HEK293T (cell line): ENCODE measurements at places on chromosomes 1 and 21.
A peak's percentile ranks its signal among the peaks of the same experiment; 100 is the strongest.

DNA sequence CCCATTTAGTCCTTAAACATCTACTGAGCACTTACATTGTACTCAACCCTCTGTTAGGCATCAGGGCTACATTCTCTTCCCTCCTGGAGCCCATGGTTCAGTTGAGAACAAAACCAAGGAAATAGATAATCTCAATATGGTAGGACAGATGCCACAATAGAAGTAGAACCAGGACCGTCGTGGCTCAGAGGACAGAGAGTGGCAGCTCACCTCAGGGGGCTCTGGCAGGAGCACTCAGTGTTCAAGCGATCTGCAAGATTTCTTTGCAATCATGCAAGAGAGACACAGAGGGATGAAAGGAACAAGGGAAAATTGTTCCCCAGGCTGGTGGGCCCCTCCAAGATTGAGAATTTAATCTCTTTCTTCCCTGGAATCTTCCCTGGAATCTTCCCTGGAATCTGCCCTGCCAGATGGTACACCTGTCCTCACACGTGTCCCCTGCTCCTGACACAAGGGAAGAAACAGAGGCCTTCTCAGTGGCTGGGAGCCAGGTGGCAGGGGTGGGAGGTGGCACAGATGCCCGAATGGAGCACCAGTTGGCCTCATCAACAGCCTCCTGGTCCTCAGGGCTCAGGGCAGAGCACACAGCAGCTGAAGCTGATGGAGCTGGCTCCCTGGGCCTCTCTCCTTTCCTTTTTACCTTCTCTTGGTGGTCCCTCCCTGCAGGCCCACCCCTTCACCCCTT, 135.4 kb downstream of the PLXNA2 start:
- DNase-seq: no peak

DNA sequence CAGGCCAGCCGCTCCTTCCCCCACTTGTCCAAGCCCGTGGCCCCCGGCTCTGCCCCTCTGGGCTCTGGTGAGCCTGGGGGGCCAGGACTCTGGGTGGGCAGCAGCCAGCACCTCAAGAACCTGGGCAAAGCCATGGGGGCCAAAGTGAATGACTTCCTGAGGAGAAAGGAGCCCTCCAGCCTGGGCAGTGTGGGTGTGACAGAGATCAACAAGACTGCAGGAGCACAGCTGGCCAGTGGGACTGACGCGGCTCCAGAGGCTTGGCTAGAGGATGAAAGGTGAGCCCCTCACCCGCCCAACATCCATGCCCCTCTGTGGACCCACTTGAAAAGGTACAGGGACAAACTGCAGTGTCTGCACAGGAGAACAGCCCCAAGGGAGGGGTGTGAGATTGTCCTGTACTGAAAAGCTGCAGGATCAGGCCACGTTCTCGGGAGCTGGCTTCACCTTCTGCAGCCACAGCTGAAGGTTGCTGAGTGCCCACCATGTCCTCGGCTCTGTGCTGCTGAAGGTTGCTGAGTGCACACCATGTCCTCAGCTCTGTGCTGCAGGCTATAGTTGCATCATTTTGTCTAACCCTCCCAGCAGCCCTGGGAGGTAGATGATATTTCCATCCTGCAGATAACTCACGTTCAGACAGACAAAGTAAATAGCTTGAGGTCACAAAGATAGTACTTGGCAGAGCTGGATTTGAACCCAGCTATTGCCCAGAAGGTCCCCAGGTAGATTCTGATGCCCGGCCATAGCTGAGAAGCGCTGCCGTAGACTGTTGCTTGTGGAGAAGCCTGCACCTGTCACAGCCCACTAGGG, 618 bp downstream of the C1orf226 start:
- no peak for DNase-seq

DNA sequence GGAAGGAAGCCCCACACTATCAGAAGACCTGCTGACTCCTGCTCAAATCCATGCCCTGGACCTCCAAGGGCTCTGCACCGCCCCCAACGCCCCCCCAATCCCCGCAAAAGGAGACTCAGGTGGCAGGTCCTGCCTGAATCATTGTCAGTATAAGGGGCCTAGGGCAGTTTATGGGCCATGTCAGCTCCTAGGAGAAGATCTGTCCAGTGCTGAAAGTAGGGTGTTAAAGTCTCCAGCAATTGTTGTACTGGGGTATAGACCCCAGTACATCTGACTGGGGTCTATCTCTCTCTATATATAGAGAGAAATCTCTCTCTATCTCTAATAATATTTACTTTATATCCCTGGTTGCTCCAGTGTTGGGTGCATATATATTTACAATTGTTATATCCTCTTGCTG, 12.1 kb upstream of the OLIG2 start:
- DNase-seq: no peak

- no peak for DNase-seq
These were observed 332.2 kb downstream of the NTNG1 start for GRCh38 chr1:107473065-107473464.

DNA sequence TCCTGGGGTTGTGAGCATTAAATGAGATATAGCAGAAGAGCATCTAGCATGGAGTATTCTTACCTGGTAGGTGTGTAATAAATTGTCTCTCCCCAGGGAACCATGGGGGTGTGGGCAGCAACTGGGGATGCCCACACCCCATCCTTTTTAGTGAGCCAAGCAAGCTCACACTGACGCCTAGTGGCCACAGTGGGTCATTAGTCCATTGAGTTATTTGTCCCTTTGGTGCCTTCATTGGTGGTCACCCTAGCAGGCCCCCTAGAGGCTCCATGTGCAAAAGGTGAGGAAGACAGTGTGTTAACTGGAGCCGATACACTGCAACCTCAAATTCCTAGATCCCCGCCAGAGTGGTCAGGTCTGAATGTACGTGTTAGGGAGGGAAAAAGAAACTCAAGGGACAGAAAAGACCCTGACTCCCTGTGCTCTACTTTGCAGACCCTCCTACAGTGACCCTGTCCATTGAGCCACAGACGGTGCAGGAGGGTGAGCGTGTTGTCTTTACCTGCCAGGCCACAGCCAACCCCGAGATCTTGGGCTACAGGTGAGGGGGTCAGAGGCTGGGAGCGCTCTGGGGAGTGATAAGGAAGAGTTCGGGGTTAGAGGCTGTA, 93.3 kb upstream of the CD1D start:
- peak; percentile 85 for DNase-seq

DNA sequence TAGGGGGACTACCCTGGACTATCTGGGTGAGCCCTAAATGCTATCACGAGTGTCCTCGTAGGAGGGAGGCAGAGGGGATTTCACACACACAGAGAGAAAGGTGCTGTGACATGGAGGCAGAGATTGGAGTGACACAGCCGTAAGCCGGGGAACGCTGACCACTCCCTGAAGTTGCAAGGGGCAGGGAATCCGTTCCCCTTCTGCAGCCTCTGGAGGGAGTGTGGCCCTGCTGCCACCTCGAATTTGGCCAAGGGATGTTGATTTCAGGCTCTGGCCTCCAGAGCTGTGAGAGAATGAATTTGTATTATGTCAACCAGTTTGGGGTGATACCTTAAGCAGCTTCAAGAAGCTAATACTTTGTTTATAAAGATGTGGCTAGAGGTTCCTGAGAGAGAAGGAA, 137.7 kb downstream of the ACTL8 start:
- DNase-seq: no peak

GRCh38 chr1:29424266-29424665, 187.9 kb downstream of the PTPRU start:
- no peak for DNase-seq

- DNase-seq: no peak
These were observed 15.6 kb downstream of the LCA5L start for GRCh38 chr21:39430016-39430415.

DNA sequence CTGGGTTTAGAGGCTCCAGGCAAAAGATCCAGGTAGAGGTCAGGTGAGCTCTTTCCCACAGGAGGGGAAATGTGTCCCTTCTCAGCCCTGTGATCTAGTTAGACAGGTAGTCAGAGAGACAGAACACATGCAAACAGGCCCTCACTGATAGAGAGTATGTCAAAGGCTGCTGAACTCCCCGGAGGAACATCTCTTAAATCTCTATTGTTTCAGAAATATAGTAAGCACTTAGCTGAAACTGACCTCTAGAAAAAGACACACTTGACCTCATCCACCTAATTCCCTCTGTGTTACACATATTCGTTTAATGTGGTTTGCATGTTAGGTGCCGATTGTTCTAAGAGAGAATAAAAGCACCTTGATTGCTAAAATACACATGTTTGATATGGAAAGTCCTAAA, 23.3 kb downstream of the SUSD4 start:
- no peak for DNase-seq

- DNase-seq: no peak
These were observed 70.7 kb upstream of the MUTYH start for GRCh38 chr1:45410850-45411509.

- DNase-seq: no peak
These were observed 10.9 kb upstream of the CD5L start for GRCh38 chr1:157852476-157852875.

DNA sequence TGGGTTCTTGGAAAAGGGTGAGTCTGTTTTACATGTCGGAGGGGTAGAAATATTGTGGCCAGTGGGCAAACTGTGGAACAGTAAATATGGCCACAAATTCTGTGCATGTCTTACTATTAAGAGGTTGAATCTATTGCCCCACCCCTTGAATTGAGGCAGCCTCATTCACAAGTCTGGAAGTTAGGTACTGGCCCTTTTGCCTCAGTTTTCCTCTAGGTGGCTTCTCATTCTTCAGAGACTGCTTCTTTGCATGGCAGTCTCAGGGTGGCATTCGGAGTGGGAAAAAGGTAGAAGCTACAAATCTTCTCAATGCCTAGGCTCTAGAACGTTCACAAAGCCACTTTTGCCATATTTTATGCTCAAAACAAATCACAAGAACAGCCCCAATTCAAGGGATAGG, 57.2 kb downstream of the SLC9C2 start:
- DNase-seq: no peak

DNA sequence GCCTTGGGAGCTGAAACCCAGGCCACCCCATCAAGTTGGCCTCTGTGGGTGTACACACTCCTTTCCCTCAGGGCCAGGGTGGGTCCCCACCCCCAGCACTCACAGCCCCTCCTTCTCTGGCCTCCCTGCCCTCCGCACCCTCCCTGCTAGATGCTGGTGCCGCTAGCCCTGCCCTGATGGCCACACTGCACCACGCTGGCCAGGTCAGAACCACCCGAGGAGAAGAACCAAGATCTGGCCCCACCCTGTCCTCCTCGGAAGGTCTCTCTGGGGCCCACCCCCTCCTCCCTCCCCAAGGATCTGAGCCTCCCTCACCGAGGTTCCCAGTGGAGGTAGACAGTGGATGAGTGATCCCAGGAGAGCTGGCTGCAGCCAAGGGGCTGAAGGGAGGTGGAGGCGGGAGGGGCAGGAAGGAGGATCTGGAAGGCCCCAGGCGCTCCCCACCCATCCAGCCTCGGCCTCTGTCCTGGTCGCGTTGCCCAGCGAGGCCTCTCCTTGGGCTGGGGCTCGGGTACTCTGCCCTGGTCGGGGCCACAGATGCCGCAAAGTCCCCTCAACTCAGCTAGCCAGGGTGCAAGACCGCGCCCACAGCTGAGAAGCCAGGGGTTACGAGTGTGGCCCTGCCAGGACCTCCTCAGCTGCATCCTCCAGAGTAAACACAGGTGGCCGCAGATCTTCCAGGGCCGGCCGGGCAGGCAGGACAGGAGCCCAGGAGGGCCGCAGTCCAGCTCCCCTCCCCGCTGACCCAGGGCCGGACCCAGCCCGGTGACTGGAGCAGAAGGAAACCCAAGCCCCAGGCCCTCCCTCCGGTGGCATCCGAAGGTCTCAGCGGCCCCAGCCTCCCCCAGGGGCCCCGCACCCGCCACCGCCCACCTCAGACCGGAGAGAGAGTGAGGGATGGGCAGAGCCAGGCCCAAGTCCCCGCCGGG, 5.2 kb downstream of the B3GALT6 start:
- no peak for DNase-seq

DNA sequence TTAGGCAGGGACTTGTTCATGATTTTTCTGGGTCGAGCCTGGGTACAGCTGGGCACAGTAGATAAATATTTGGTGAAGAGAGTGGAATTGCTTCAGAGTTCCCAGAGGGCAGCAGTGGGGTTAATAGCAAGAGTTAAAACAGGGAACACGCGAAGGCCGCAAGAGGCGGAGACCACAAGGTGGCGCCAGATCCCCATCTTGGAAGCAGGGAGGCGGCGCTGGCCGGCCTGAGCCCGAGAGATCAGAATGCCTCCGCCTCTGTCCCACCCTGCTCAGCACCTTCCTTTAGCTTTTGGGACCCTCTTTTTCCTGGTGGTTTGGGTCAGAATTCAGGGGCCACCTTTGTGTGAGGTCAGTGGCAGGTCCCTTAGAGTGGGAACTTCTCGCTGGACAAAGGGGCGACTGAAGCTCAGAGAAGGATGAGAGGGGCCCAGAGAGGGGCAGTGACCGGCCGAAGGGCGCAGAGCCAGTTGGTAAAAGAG, 6.5 kb upstream of the PADI2 start:
- peak; percentile 90 for DNase-seq

GRCh38 chr1:16926491-16927073, 4.9 kb downstream of the CROCC start:
- DNase-seq: no peak

DNA sequence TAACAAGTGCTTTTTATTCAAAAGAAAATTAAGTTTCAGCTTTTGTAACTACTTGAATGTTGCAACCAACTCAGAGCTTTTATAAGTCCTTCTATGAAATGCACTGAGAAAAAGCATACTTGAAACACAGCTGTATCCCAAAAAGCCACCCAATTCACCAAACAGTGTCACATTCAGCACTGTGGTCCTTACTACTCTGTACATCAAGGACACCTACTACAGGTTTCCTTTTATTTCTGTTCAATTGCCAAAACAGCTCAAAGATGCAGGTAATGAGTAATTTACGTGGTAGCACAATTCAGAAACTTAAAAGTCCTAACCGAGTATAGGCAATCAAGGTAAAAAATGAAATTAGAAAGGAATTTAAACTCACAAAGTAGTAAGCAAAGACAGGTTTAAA, 2.5 kb downstream of the EIF4G3 start:
- DNase-seq: no peak

DNA sequence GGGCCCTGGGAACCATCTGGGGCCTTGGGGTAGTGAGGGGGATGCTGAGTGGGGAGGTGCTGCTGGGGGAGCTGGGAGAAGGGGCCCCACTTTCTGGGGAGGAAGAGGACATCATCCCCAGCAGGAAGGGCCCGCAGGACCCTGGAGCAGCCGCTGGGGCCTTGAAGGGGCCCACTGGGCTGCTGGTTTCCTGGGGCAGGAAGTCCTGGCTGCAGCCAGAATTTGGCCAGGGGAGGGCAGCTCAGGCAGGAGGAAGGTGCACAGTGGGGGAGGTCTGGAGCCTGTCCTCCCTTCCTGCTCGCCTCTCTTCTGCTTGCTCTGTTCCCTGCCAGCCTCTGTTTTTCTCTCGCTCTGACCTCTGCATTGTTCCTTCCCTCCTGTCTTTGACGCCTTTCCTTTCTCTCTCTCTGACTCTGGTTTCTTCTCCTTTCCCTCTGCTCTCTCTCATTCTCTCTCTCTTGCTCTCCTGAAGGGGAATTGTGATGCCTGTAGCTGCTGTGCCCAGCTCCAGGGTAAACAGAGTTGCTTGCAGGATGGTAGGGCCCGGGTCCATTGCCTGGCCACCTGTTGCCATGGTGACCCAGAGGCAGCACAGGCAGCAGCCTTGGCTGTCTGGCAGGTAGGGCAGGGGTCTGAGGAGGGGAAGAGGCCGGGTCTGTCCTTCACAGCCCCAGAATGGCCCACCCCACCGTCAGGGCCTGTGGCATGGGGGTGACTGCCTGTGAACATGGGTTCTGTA, 23.9 kb downstream of the ACOT11 start:
- DNase-seq: no peak
